Type B pancreatic cell (in vitro differentiated cells): ENCODE measurements at places on chromosomes 6 and 20. TPM values are rescaled to one million over a fixed set of nuclear protein-coding genes. Genes with fewer than 3 reads are reported as not detected.

OR2H1 gene
- total RNA-seq = not detected in 2 replicates

DNA sequence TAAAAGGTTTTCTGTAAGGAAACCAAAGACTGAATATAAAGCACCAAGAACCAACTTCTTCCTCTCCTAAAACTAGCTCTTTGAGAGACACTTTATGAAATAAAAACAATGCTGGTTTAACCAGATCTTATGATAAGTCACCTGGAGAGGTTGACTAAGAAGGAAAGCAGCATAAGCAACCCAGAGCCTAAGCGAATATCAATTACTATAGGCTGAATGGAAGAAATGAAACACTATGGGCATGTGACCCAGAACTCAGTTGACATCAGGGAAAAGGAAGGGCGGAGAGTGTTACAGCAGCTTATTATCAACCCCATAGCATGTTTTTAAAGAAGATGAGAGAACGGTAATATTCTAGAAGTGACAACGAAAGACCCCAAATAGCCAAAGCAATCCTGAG is 94.1 kb upstream of the STMND1 start:
- no peak for DNase-seq

- DNase-seq = no peak
Measured at GRCh38 chr6:122072014-122072647, 327.3 kb upstream of the HSF2 start.

GRCh38 chr6:31906122-31906521 is 4.2 kb upstream of the ZBTB12 start:
- DNase-seq = no peak

GRCh38 chr6:14953836-14954235 is 292.0 kb upstream of the JARID2 start:
- DNase-seq = no peak

- no peak for DNase-seq
Measured at GRCh38 chr6:146041282-146041681, 12.4 kb downstream of the GRM1 start.

- DNase-seq = no peak
Measured at GRCh38 chr6:126657561-126658175, 317.8 kb downstream of the CENPW start.
